ENCODE measurements at places on chromosomes 16 and 17. TPM values are rescaled to one million over a fixed set of nuclear protein-coding genes. Genes with fewer than 3 reads are reported as not detected.

PTGES3L gene
- total RNA-seq: 3.9 TPM

IGF2BP1 gene
- 57.6 TPM for total RNA-seq

C16orf90 gene
- not detected for total RNA-seq

TBC1D3 gene
- total RNA-seq: not detected

GJC1 gene
- 26.8 TPM for total RNA-seq

CD300LB gene
- total RNA-seq: not detected

Measured in chondrocyte (in vitro differentiated cells).